Fibroblast of gingiva (primary cell): ENCODE measurements at places on chromosomes 12 and 14.

DNA sequence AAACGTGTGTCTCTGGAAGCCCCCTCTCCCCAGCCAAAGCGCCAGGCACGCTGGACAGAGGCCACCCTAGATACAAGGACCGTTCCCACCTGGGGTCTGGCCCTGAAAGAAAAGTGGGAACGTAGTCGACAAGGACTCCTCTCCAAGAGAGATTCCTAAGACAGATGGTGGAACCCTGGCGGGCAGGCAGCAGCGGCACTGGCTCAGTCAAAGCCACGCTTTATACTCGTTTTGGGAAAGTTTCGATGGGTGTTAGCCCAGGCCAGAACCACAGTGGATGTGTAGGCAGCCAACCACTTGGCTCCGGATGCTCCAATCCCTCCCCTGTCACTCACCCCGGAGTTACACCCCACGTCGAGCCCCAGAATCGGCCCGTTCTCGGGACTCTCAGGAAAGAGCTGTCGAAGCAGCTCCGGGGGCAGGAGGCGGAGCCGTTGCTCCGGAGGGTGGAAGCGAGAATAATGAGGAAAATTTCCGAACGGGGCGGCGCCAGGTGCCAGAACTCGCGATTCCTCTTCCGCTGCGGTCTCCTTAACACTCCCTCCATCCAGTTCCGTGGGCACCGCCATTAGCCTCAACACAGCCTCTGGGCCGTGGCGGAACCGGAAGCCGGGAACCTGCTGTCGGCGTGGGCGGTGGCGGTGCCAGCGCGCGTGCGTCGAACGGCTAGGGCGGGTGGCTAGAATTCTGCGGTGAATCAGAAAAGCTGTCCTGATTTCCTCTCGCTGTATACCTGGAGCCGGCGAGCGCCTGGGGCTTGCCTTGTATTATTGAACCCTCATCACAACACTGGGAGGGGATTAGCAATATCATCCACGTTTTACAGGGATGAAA is at the start of gene BCDIN3D:
Gene BCDIN3D (minus strand): TSS at position 588 of the 834 bp plus-strand sequence. CDS start 19 bp downstream, at position 569.
- DNase-seq, result peak; percentile 90

DNA sequence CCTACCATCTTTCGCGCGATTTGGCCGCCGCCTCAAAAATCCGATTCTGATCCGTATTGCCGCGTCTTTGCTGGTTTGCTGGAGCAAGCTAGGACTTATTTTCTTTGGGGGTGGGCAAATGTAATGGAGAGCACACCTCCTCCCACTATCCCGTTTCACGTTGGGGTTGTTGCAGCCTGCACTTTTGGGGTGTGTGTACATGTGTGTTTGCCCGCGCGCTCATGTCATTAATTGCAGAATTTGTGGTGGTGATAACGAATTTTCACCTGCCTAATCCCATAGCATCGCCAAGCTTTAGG is 657 bp downstream of the METAP2 start:
- DNase-seq, result peak; percentile 6

DNA sequence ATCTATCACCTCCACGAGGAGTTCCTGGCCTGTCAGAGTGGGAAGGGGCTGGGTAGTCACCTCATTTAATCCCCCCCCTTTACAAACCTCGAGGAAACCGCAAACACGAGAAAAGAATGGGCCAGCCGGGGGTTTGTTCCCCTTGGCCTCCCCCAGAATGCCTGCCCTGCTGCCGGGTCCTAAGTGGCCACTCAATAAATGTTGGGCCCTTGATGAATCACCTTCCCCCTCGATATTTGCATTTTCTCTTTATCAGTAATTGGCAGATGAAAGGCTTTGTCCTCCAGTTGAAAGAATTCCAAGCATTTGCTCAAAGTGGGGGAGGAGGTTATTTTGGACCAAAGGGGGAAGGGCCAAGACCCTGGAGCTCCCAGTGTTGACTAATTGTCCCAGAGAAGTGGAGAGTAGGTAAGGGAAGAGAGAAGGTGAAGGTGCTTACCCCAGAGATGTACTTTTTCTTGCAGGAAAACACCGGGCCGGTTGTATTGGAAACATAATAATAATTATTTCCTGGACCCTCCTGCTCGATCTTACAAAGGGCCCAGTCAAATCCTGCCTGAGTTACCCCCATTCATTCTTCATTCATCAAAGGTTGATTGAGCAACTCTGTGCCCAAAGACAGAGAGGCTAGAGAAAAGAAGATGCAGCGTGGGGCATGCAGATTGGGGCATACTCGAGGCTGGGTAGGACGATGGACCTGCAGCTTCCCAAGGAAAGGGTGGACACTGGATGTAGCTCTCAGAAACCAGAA is 1.9 kb upstream of the KDM2B start:
- no peak for DNase-seq

DNA sequence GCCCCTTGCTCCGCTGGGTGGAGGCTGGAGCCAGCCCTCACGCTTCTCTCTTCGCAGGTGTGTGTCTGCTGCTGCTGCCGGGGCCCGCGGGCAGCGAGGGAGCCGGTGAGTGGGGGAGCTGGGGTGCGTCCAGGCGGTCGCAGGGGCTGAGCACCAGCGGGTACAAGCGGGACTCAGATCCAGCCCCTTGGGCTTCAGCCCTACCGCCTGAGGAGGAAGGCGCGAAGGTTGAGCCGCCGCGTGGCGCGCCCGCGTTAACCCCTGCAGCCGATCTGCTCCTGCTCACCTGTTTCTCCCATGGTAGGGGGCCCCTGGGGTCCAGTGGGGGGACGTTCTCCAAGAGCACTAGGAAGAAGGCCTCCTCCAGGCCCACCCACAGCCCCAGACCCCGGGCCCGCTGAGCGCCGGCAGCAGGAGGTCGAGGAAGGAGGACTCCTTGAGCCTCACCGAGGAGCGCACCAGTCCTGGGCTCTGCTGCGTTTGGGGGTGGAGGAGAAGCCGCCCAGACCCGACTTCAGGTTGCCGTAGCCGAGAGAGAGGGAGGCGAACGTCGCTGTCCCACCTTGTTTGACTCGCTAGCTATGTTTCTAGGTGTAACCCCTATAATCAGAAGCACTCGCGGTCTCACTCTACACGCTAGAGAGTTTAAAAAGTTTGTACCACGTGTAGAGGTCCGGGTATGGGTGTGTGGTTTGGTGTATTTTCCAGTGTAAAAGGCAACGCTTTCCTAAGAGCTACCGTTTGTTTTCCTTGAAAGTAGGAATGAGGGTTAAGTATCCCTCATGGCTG is 834 bp downstream of the COCH start:
- DNase-seq, result no peak

- DNase-seq, result no peak
These were observed 769.6 kb upstream of the ALG10B start for GRCh38 chr12:37546901-37547475.

DNA sequence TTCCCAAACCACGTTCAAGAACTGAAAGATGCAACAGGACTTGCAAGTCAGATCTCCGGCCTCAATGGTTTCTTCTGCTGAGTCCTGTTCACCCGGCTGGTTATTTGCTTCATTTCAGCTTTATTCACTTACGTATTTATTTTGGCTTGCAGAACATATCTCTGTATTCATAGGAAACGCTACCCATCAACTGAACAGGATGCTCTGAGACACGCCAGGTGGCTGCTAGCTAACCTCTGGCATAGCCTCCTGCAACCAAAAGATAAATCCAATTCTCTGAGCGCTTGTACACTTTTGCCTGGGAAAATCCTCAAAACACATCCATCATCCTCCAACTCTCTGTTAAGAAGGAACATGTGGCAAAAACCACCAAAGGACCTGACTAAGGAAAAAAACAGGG is 17.3 kb downstream of the MAP3K9 start:
- no peak for DNase-seq

DNA sequence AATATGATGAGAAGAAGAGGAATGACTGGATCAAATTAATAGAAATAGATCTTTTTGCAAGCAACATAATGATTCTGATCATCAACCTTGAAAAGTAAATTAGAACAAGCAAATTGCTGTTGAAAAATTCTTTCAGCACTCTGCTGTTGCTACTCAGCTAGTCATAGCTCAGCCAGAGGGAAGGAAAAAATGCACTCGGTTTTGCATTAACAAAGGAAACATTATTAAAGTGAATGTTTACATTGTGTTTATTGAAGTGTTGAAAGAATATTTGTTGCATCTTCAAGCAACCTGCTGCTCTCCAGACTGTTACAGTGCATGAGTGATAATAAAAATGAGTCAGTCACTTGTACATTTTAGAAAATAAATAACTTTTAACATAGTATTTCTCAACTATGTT is 26.5 kb downstream of the AP5M1 start:
- no peak for DNase-seq

GRCh38 chr14:45125754-45126153 is 8.5 kb downstream of the FKBP3 start:
- DNase-seq, result no peak

DNA sequence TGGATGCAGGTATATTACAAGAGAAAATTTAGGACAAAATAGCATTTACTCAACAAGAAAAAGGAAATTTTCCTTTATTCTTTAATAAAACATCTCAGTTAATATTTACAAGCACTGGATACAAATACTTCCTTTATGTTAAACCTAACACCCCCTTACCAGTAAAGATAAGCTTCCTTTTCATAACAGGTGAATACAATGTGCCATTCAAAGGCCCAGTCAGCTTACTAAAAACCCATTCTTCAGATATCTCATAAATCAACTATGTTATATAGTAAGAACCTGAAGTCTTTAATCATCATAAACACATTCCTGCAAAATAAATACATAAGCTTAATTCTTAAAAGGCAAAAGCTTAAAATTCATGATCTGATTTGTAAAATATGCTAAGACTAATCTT is 52.6 kb downstream of the LRP6 start:
- DNase-seq, result no peak

DNA sequence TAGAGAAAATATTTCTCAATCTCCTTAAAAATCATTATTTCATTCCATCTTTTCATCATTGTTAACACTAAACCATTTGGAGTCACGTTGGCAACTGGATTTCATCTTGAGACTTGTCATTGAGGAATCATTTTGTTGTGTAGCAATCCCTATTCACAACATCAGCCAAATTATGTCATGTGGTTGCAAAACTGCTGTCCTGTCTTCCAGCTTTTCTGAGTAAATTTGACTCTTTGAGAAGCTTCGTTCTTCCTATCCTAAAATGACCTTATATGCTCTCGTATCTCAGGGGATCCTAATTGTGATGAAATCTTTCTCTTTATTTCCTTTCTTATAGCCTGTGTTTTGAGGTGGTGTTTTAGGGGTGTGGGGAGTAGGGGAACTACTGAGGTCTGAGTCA is 30.6 kb upstream of the KICS2 start:
- DNase-seq, result peak; percentile 94

GRCh38 chr12:50615907-50616296 is 111.1 kb downstream of the DIP2B start:
- peak; percentile 35 for DNase-seq

DNA sequence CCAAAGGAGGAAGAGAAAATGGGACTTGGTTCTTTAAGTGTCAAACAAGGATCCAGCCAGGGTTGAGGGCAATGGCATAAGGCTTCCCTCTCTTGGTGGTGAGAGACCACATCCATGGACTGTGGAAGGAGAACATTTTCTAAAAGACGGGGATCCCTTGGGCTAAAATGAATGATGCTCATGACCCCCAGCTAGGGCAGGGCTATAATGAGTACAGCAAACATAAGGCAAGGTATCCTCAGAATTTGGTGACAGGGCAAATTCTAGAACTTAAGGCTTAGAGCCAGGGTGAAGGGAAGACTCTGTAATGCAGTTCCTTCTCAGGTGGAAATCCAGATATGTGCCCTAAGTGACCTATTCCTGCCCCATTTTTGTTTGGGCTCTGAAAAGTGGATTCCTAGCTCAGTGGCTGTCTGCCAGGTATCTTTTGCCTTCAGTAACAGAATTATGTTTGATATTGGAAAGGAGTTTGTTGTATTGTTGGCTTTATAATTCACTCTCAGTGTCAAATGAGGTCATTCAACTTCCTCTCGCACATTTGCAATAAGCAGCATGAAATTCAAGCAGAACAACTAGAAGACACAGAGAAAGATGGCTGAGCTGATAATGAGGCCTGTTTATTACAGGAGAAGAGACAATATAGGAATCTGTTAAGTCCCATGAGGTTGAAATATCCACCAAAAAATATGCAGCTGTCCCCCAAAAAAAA is 76.8 kb downstream of the DAD1 start:
- no peak for DNase-seq

DNA sequence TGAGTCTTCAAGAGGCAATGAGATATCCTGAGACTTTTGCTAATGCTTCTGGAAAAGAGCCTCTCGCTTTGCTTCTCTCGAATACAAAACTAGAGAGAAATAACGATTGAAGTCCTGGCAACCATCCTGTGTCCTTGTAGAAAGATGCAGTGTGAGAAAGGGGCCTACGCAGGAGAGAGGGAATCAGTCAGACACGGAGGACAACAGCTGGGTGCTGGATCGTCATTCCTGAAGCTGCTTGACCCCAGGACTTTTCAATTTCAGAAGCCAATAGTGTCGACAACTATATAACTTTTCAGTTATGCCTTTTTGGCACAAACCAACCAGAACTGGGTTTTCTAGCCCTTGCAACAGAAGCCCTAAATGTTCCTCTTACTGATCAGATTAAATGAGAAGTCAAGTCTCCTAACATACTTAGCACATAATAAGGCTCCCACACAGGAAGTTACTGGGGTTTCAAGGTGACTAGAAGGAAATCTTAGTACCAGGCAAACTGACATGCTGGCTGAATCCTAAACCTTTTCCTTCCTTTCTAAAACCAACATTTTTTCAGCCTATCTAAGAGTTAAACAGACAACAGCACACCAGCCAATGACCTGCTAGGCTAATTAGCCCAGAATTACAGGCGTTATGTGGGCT is 755.6 kb downstream of the MED13L start:
- no peak for DNase-seq
